ENCODE measurements at places on chromosomes 12 and 14.

- H3K27ac ChIP-seq: peak overlapping the region; percentile 58
Measured at GRCh38 chr12:51326698-51327439, 2.9 kb upstream of the BIN2 start.

DNA sequence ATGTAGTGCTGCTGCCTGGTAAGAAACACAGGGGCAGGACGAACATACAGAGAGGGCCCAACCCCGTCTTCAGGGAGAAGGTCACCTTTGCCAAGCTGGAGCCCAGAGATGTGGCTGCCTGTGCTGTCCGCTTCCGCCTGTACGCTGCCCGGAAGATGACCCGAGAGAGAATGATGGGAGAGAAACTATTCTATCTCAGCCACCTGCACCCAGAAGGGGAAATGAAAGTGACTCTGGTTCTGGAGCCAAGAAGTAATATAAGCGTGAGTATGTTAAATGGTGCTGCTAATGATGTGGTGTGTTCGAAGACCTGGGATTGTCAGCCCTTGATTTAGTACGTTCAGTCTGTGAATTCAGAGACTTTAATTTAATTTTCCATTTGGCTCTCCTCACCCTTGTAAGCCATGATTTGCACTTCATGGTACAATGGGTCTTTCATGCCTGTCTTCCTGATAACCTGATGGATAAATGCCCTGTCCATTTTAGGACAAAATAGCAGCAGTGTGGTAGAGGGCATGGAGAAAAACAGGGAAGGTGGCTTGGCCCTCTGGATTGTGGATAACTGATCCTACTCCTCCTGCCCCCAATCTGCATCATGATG lies 318.9 kb downstream of the SNAPC1 start:
- peak; percentile 48 for DNase-seq
- peaks cover 4% of the 10 kb centered on the region for H3K36me3 ChIP-seq
- H3K4me3 ChIP-seq: peak overlapping the region; percentile 59

- DNase-seq: no peak
- H3K27me3 ChIP-seq: no peaks in the 10 kb centered on the region
- no peak overlapping the region for H3K4me3 ChIP-seq
- H3K27ac ChIP-seq: no peak overlapping the region
- H3K4me1 ChIP-seq: no peaks in the 10 kb centered on the region
- H3K36me3 ChIP-seq: peaks cover 1% of the 10 kb centered on the region
Measured at GRCh38 chr14:28412077-28412476, 354.5 kb upstream of the FOXG1 start.

DNA sequence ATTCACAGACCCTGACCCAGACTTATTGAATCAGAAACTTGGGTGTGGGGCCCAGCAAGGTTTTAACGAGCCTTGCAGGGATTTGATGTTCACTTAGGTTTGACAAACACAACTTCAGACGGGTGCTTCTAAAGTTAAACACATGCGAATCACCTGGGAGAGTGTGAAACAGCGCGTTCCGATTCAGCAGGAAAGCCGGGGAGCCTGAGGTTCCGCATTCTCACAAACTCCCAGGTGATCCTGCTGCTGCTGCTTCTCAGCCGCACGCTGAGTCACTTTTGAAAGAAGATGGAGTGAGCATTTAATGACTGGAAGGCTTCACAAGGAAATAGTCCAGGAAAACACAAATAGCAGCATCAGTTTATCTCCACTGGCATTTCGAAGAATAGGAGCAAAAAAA lies 44.2 kb upstream of the DDX11 start:
- DNase-seq: no peak
- H3K36me3 ChIP-seq: peaks cover 3% of the 10 kb centered on the region
- peaks cover 1% of the 10 kb centered on the region for H3K27me3 ChIP-seq
- no peaks in the 10 kb centered on the region for H3K4me1 ChIP-seq
- no peak overlapping the region for H3K27ac ChIP-seq
- no peak overlapping the region for H3K4me3 ChIP-seq

DNA sequence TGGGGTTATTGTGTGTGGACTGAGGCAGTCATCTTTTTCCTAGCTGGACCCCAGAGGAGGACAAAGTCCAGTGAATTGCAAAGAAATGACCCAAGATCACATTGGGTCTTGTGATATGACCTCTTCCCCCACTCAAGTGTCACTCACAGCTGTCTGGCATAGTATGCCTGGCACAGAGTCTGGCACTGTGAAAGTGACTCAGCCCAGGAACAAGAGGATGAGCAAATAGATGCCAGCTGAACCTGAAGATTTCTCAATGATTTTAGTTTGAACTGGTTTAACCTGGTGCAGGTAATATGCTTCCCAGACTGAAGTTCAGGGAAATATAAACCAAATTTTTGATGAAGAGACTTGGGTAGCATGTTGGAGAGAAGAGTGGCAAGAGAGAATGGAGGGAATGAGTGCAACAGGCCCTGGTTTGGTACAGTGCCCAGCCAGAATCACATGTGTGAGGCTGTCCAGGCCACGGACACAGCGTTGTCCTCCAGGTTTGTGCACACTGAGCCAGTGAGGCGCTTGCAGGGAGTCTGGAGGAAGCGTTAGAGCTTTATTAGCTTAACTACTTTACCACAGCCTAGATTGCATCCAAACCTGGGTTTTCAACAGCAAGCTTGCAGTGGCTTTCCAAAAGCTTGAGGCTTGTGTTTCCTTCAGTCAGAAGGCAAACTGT lies 332.9 kb downstream of the NUAK1 start:
- H3K36me3 ChIP-seq: no peaks in the 10 kb centered on the region
- peaks cover 4% of the 10 kb centered on the region for H3K27me3 ChIP-seq
- DNase-seq: no peak
- no peak overlapping the region for H3K27ac ChIP-seq
- no peaks in the 10 kb centered on the region for H3K4me1 ChIP-seq

- peaks cover 6% of the 10 kb centered on the region for H3K4me1 ChIP-seq
Measured at GRCh38 chr12:52323001-52323400, 1.8 kb upstream of the KRT83 start.

DNA sequence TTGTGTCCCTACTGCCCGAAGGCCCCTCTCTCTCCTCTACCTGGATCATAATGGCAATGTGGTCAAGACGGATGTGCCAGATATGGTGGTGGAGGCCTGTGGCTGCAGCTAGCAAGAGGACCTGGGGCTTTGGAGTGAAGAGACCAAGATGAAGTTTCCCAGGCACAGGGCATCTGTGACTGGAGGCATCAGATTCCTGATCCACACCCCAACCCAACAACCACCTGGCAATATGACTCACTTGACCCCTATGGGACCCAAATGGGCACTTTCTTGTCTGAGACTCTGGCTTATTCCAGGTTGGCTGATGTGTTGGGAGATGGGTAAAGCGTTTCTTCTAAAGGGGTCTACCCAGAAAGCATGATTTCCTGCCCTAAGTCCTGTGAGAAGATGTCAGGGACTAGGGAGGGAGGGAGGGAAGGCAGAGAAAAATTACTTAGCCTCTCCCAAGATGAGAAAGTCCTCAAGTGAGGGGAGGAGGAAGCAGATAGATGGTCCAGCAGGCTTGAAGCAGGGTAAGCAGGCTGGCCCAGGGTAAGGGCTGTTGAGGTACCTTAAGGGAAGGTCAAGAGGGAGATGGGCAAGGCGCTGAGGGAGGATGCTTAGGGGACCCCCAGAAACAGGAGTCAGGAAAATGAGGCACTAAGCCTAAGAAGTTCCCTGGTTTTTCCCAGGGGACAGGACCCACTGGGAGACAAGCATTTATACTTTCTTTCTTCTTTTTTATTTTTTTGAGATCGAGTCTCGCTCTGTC lies 1.8 kb downstream of the INHBE start:
- H3K36me3 ChIP-seq: no peaks in the 10 kb centered on the region
- H3K4me1 ChIP-seq: peaks cover 35% of the 10 kb centered on the region
- H3K27ac ChIP-seq: peak overlapping the region; percentile 93
- H3K4me3 ChIP-seq: no peak overlapping the region
- peaks cover 1% of the 10 kb centered on the region for H3K27me3 ChIP-seq
- DNase-seq: no peak

DNA sequence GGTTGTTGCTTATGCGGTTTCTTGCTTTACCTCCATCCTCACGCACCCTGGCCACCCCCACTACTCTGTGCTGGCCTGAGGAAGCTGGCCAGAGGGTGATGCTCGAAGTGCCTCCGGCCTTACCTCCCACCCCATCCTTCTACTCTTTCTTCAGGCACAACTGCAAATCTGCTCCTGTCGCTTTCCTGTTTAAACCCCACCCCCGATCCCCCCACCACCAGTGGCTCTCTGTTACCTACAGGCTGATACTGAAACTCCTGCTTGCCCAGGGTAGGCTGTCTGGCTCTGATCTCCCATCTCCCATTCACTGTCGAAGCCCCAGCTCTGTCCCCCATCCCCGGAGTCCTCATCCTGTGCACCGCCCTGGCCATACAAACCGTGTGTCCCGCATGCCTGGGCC lies 111.5 kb downstream of the PRMT8 start:
- peaks cover 2% of the 10 kb centered on the region for H3K4me1 ChIP-seq
- no peak for DNase-seq
- no peaks in the 10 kb centered on the region for H3K27me3 ChIP-seq
- H3K27ac ChIP-seq: no peak overlapping the region
- H3K36me3 ChIP-seq: peaks cover 5% of the 10 kb centered on the region

- H3K4me1 ChIP-seq: peaks cover 9% of the 10 kb centered on the region
- no peak overlapping the region for H3K27ac ChIP-seq
- no peak overlapping the region for H3K4me3 ChIP-seq
- peaks cover 2% of the 10 kb centered on the region for H3K27me3 ChIP-seq
Measured at GRCh38 chr12:95435355-95435754, 38.6 kb upstream of the METAP2 start.

DNA sequence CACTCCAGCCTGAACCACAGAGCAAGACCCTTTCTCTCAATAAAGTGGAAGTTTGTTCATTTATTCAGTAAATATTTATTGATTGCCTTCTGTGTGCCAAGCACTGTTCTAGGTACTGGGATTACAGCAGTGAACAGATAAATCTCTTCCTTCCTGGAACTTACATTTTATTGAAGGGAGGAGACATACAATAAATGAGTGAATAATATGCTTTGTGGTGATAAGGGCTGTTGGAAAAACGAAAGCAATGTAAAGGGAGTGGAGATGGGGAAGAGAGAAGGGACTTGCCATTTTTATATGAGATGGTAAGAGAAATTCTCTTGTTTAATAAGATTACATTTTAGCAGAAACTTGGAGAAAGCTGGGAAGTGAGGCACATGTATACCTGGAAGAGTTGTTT lies 1.6 kb downstream of the GSKIP start:
- DNase-seq: no peak
- peaks cover 8% of the 10 kb centered on the region for H3K36me3 ChIP-seq
- peak overlapping the region; percentile 28 for H3K27ac ChIP-seq
- peaks cover 33% of the 10 kb centered on the region for H3K4me1 ChIP-seq

GRCh38 chr12:76345569-76345968 lies 2.6 kb downstream of the BBS10 start:
- DNase-seq: no peak
- H3K36me3 ChIP-seq: no peaks in the 10 kb centered on the region
- peaks cover 18% of the 10 kb centered on the region for H3K4me1 ChIP-seq
- H3K4me3 ChIP-seq: no peak overlapping the region
- no peaks in the 10 kb centered on the region for H3K27me3 ChIP-seq

DNA sequence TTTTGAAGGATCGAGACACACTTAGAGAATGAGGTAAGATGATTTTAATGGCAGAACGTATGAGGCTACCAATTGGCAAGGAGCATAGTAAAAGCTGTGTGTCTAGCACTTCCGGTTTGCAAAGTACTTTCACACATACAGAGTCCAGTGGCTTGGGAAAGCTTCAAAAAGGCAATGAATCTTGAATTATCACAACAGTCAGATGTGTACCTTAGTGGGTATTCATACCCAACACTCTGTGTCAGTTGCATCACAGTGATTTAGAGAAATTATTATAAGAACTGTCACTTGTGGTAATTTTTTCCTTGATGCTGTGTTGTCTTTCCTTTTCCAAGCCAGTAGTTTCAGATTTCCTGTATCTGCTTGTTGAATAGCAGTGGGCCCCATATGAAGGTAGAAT lies 424.1 kb downstream of the PCNX1 start:
- H3K27ac ChIP-seq: peak overlapping the region; percentile 50
- H3K4me1 ChIP-seq: peaks cover 45% of the 10 kb centered on the region
- H3K4me3 ChIP-seq: no peak overlapping the region

GRCh38 chr14:24178399-24179178 lies 6.7 kb downstream of the REC8 start:
- DNase-seq: no peak
- H3K27ac ChIP-seq: no peak overlapping the region
- peaks cover 13% of the 10 kb centered on the region for H3K4me1 ChIP-seq
- no peak overlapping the region for H3K4me3 ChIP-seq
